ENCODE measurements at places on chromosomes 13 and 19.

DNA sequence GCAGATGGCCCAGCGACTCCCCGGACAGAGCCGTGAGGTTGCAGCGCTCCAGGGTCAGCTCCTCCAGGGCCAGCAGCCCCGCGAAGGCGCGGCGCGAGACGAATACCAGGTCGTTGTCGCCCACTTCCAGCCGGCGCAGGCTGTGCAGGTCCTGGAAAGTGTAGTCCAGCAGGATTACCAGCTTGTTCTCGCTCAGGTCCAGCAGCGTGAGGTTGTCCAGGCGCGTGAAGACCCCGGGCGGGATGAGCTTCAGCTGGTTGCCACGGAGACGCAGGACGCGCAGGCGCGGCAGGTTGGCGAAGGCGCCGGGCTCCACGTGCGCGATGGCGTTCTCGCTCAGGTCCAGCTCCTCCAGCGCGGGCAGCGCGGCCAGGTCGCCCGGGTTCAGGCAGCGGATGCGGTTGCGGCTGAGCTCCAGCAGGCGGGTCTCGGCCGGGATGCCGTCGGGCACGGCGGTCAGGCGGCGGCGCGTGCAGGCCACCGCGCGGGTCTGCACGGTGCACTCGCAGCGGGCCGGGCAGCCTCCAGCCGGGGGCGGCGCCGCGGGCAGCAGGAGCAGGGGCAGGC is 9.3 kb upstream of the PEAK3 start:
- H3K36me3 ChIP-seq: no peaks in the 10 kb centered on the region
- H3K4me3 ChIP-seq: peak overlapping the region; percentile 71
- peaks cover 42% of the 10 kb centered on the region for H3K4me1 ChIP-seq
- peaks cover 6% of the 10 kb centered on the region for H3K27me3 ChIP-seq
- DNase-seq: no peak

GRCh38 chr13:49495783-49496762 is at the start of gene PHF11:
Gene PHF11, plus strand, starts transcription at chr13:49495953. Its CDS starts 49 bp downstream, at chr13:49496002.
- peaks cover 6% of the 10 kb centered on the region for H3K4me1 ChIP-seq
- peak within 1 kb of the TSS; percentile 95 for H3K27ac ChIP-seq
- peak within 1 kb of the TSS; percentile 95 for H3K4me3 ChIP-seq
- peak; percentile 79 for DNase-seq
- H3K27me3 ChIP-seq: no peaks in the 10 kb centered on the region
- H3K36me3 ChIP-seq: peaks cover 16% of the 10 kb centered on the region

- H3K4me1 ChIP-seq: no peaks in the 10 kb centered on the region
- no peaks in the 10 kb centered on the region for H3K36me3 ChIP-seq
- no peak overlapping the region for H3K4me3 ChIP-seq
- no peak overlapping the region for H3K27ac ChIP-seq
- H3K27me3 ChIP-seq: no peaks in the 10 kb centered on the region
- DNase-seq: no peak
Measured at GRCh38 chr19:29401712-29402421, 123.9 kb upstream of the VSTM2B start.

DNA sequence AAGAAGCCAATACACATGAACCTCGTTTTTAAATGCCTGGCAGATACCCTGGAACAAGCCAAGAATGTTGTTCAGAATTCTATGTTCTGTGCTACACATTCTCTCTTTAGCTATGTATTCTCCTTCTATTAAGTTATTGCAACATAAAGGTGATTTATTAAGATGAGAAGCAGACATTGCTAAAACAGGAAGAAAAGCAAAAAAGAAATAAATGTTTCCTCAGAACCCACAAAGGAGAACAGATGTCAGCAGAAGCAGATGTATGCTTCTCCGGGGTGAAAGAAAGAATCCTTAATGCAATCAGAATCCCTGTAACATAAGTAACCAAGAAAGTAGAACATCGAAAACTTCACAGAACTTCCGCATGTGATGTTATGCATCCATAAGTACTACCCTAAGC is 302.9 kb downstream of the DCT start:
- no peaks in the 10 kb centered on the region for H3K36me3 ChIP-seq
- H3K27me3 ChIP-seq: no peaks in the 10 kb centered on the region
- no peaks in the 10 kb centered on the region for H3K4me1 ChIP-seq
- no peak overlapping the region for H3K27ac ChIP-seq
- DNase-seq: no peak
- no peak overlapping the region for H3K4me3 ChIP-seq

DNA sequence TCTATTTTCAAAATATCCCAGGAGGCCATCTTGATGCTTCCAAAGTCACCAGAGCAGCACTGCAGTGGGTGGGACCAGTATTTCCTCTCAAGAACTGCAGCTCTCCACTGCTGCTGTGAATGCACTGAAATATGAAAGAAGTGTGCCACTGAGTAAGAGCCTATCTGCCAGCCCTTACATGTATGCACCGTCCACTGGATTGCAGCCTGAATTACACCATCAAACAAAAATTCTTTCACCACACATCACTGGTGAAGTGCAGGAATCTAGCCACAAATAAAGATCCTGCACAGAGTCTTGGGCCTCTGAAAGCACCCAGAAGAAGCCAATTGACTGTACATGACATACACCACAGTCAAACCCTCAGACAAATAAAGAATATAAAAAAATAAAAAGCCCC is 249.0 kb downstream of the LHFPL6 start:
- DNase-seq: no peak
- no peaks in the 10 kb centered on the region for H3K4me1 ChIP-seq
- no peaks in the 10 kb centered on the region for H3K36me3 ChIP-seq
- no peaks in the 10 kb centered on the region for H3K27me3 ChIP-seq
- H3K4me3 ChIP-seq: no peak overlapping the region
- H3K27ac ChIP-seq: no peak overlapping the region

GRCh38 chr13:72959643-72960042 is 99.2 kb upstream of the KLF5 start:
- no peak overlapping the region for H3K4me3 ChIP-seq
- H3K36me3 ChIP-seq: no peaks in the 10 kb centered on the region
- no peaks in the 10 kb centered on the region for H3K27me3 ChIP-seq
- no peak overlapping the region for H3K27ac ChIP-seq

DNA sequence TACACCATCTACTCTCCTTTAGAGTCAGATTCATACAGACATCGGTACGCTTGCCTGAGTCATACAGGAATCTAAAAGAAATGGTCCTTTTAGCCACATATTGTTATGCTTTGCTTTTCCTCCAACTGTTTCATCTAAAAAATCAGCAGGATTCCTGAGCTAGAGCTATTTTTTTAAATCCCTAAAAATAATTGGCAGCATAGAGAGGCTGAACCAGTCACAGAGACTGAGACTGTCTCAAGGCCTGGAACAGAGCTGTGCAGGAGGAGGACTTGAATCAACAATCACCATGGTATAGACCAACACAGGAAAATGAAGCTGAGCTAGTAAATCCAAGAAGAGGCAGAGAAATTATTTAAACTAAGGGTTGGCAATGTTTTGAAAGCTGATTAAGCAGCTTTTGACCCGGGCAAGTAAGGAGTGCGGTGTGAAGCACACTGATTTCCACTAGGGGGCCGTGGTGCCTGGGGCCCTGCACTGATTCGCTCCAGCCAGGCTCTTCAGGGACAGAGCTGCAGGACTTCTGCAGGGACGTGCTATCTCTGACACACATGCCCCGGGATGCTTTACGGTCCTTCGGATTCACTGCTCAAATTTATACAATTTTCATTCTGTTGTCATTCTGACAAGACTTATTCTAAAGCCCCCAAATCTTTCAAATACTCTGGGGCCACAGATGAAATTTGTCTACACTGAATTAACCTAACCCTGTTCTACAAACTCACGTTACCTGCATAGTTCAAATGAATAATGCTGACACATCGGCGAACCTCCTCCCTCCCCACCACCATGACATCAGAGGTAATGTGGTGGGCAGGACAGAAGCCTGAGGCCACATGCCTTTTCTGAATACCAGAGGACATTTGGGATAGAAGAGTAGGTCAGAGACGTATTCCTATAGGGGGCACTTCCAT is 87.6 kb upstream of the SLC15A1 start:
- no peaks in the 10 kb centered on the region for H3K4me1 ChIP-seq
- DNase-seq: no peak
- no peak overlapping the region for H3K27ac ChIP-seq
- H3K4me3 ChIP-seq: no peak overlapping the region

DNA sequence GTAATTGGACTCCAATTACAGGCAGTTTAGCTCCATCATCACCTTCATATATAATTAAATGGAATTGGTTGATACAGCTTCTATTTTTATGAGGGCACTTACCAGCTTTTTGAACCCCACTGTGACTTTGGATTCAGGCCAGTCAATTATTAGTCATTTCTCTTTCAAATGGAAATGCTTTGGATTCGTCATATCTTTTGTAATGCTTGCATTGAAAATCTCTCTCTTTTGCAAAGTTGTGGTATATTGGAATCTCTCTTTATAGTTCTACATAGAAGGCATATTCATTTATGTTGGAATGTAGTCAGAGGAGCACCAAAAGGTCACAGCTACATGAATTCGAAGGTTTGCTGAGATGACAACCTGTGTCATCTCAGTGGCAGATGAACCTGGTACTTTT is 1074.3 kb upstream of the SLC10A2 start:
- DNase-seq: no peak
- H3K4me1 ChIP-seq: no peaks in the 10 kb centered on the region
- no peaks in the 10 kb centered on the region for H3K36me3 ChIP-seq
- no peaks in the 10 kb centered on the region for H3K27me3 ChIP-seq
- no peak overlapping the region for H3K4me3 ChIP-seq

DNA sequence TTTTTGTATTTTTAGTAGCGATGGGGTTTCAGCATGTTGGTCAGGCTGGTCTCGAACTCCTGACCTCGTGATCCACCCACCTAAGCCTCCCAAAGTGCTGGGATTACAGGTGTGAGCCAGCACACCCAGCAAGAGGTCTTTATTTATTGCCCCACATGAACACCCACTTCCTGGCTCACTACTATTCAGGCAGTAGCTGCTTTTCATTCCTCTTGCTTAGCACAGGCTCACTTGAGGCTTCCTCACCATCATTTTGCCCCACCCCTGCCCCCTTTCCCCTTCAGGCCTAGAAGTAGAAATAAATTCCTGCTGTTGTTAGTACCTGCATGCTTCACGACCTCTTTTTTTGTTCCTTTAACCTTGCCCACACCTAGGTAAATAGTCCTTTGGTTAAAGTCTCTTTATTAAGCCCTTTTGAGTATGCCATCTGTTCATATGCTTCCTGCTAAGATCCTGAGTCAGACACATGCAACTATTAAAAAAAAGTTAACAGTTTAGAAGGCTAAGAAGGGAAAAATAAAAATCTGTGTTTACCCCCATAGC is 33.5 kb upstream of the ITM2B start:
- H3K4me3 ChIP-seq: no peak overlapping the region
- H3K36me3 ChIP-seq: no peaks in the 10 kb centered on the region
- DNase-seq: no peak
- no peak overlapping the region for H3K27ac ChIP-seq

- no peak for DNase-seq
- H3K4me3 ChIP-seq: no peak overlapping the region
- H3K27me3 ChIP-seq: no peaks in the 10 kb centered on the region
- no peaks in the 10 kb centered on the region for H3K4me1 ChIP-seq
- no peak overlapping the region for H3K27ac ChIP-seq
Measured at GRCh38 chr13:97875911-97876310, 77.6 kb upstream of the IPO5 start.

DNA sequence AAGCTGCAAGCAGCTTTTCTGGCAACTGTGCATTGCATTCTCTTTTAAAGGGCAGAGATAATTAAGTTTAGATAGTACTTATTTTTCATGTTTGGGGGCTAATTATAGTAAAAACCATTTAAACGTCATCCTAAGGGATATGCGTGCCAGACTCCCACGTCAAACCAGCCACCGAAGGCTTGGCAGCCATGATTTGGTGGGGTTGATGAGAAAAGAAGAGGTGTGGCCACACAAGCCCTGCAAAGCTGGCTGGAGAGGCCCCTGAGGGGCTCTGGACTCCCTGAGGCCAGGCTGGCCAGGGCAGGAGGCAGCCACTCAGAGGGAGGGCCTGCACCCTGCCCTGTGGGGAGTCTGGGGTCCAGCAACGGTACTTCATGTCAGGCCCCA is 17.5 kb downstream of the PEPD start:
- DNase-seq: no peak
- no peak overlapping the region for H3K4me3 ChIP-seq
- no peaks in the 10 kb centered on the region for H3K4me1 ChIP-seq
- H3K27me3 ChIP-seq: no peaks in the 10 kb centered on the region
- H3K27ac ChIP-seq: no peak overlapping the region
